Stimulated activated CD4-positive, alpha-beta T cell treated with anti-CD3 and anti-CD28 coated beads, Interleukin-12 subunit alpha, Interleukin-12 subunit beta, amount 100 ng/mL, for 4 hours (primary cell): ENCODE measurements at places on chromosomes 2 and 18.

GRCh38 chr2:231524477-231525247 lies 5.6 kb downstream of the NMUR1 start:
- DNase-seq = no peak

DNA sequence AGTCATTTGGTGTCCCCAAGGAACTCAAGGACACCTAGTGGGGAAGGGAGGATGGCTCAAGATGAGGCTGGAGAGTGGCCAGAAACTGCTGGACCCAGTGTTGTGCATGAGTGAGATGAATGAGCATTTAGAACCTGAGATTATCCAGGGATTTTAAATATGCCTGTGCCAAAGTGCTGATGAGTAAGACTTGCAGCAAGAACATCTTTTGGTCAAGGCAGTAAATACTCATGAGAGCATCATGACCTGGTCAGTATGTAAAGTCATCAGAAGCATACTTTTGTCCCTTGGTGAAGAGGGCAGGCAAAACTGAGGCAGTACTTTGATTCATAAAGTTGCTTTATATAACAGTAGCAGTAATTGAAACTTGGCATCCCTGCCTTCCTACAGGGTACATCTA lies 3.1 kb upstream of the SPP2 start:
- DNase-seq = no peak

- DNase-seq = no peak
Observed at GRCh38 chr2:224711859-224712665, 4.1 kb downstream of the CCDC195 start.

DNA sequence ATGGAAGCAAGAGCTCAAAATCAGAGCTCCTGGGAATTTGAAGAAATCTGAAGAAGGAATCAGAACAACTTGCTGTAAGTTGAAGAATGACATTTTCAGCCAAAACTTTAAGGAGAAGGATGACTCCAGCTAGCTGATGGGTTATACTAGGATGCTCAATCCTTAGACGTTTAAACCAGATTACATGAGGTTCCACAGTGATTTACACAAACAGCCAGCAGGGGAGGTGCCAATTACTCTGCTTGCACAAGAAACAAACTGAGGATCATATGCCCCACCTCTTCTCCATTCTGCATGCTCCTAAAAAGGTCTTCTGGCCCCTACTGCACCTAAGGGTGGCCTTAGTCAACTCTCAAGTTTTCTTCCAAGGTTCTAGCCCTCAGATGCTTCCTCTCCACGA lies 47.9 kb upstream of the PCBP1 start:
- no peak for DNase-seq

DNA sequence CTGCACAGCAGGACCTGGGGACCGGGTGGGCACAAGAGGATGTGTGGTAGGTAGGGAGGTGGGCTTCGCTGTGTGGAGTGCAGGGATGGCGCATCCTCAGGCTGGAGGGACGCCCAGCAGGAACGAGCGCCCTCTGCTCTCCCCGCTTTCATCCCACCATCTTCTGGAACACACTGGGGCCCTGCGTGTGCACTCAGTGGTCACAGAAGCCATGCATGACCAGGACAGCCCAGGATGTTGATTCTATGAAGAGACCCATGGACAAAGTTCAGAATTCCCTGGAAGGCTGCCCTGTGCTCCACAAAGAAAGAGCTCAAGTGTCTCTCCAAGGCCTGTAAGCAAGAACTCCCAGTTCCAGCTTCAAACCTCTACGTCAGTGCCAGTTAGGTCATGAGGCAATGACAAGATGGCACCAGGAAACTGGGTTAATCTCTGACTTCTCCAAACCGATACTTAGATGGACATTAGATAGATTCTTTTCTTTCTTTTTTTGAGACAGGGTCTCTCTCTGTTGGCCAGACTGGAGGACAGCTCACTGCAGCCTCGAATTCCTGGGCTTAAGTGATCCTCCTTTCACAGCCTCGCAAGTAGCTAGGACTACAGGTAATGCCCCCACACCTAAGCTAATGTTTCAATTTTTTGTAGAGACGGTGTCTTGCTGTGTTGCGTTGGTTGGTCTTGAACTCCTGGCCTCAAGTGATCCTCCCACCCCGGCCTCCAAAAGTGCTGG lies 3.4 kb downstream of the SLC66A2 start:
- DNase-seq = no peak

GRCh38 chr2:30355306-30355705 lies 91.7 kb upstream of the LCLAT1 start:
- no peak for DNase-seq

- no peak for DNase-seq
Observed at GRCh38 chr2:138949517-138949916, 169.3 kb upstream of the NXPH2 start.

DNA sequence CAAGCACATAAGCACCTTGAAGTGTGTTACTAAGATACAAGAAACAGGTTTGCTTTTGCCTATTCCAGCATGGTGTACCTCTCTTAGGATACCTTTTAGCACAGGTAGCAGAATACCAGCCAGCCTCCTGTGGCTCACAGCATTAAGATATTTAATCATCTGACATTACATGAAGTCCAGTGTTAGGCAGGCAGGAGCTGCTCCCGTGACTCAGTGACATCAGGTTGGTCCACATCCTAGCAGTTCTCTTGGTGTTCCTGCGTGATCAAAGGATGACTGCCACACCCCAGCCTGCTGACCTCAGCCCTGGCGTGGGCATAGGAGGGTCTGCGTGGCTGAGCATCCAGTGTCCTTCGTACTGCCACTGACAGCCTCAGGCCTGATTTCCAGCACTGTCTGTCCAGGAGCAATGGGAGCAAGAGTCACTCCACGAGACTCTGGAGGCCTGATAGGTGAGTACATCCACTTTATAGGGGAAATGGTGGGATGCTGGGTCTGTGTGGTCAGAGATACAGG lies 3.6 kb upstream of the DTYMK start:
- no peak for DNase-seq

GRCh38 chr18:33051407-33051806 lies 278.6 kb upstream of the KLHL14 start:
- no peak for DNase-seq

GRCh38 chr2:235049719-235050118 lies 97.9 kb downstream of the SH3BP4 start:
- no peak for DNase-seq

DNA sequence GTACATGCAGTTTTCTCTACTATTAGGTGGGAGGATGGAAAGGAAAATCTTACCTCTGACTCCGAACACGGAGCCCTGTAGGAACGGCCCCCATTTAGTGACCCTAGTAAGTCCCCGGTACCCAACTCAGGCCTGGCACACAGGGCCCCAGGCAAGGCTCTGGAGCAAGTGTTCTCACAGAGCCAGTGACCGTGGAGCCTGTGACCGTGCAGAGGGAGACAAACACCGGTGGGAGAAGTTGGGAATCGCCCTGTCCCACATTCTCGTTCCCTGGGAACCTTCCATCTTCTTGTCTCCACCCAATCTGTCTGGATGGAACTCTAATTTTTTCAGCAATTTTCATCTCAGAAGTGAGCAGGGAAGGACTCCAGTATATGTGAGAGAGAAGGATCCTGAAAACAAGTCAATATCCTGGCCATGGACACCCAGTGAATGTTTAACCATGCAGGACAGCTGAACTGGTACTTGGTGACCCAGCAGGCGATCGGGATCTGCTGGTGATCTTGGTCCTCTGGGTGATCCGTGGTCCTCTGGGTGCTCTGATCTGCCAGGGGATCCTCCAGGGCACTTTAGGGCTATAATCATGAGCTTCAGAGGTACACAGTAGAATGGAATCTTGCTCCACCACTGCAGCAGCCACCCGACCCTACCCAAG lies 348.6 kb upstream of the ID2 start:
- DNase-seq = no peak

GRCh38 chr18:6959110-6959509 lies 158.5 kb downstream of the LAMA1 start:
- no peak for DNase-seq

DNA sequence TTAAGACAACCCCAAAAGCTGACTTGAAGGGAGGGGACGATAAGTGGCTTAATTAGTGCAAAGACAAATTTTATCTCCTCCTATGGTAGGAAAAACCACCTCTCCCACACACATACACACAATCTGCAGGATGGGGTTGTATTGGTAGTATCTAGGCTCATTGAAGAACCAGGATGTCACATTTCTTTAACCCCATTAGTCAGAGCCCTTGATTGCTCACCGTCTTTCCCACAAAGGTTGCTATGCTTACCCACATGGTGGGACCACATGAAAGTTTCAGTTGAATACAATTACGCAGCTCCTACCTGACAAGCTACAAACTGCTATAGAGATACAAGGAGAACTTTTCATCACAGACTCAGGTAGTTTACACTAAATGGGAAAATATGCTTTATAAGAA lies 765.0 kb upstream of the CELF4 start:
- no peak for DNase-seq

GRCh38 chr18:79896738-79897137 lies 54.7 kb downstream of the SLC66A2 start:
- DNase-seq = no peak

- no peak for DNase-seq
Observed at GRCh38 chr2:152395103-152395502, 60.1 kb downstream of the FMNL2 start.

DNA sequence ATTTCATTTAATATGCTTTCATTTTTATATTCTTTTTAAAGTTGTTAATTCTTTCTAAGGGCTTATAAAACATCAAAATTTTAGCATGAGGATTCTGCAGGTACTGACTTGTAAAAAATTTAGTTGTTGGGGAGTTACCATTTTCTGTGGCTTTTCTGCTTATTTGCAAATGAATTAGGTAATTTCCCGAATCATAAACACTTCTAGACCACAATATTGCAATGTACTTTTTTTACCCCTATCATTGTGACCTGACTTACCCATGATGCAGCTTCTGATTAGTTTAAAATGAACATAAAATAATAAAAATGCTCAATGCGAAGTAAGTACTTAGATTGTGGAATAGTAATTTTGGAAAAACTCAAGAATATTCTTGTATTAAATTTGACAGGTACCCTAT lies 11.4 kb downstream of the ARL6IP6 start:
- no peak for DNase-seq

DNA sequence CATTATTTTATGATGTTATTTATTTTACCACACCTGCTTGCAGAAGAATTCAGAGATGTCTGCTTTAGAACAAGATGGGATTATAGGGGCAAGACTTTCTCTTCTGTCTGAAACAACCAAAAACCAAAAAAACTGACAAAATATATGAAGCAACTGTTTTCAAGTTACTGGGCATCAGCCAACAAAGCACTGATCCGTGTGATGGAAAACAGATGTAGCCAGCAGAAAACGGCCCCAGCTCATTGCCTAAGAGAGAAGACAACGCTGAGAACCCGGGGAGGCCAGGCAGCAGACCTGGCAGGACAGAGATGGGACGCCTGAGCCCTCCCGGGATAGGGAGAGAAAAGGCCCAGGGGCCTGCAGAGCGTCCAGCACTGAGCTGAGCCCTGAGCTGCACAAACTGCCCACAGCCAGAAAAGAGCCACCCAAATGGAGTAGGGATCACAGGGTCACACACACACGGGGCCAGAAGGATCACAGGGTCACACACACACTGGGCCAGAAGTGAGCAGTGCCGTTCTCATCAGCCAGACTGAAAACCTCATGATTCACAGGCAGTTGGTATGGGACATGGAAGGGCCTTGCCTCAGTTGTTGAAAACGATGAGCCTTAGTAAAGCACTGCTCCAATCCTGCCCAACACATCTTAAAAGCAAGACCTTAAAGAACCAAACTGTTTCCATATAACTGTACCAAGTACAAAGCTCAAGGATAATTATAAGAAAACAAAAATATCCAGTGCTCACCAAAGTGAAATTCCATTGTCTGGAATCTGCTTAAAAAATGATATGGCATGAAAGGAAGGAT lies 12.1 kb downstream of the PXDN start:
- DNase-seq = no peak

- DNase-seq = no peak
Observed at GRCh38 chr18:70332694-70333093, 43.8 kb downstream of the SOCS6 start.

DNA sequence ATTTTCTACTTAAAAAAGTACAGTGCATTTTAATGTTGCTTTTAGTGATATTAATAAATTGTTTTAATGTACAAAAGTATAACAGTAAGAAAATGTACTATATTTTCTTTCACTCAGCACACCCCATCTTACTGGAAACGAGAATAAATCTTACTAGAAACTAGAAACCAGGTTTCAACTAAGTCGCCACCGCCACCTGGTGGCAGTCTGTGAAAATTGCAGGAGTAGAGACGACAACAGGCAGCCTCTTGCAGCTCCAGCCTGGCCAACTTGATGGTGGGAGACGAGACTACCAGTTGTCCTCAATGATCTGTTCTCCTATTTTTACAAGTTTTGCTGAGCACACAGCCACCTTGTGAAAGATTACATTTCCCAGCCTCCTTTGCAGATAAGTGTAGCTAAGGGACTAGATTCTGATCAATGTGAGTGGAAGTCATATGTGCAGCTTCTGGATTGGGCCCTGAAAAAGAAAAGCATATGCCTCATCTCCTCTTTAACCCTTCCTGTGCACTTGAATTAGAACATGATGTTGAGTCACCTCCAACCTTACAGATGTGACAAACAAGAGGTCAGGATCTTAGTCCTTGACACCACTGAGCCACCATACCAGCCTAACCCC lies 8.7 kb downstream of the OTOF start:
- peak; percentile 55 for DNase-seq

GRCh38 chr2:121099329-121100290 lies 185.4 kb downstream of the TFCP2L1 start:
- no peak for DNase-seq

GRCh38 chr2:141515931-141516330 lies 614.9 kb downstream of the LRP1B start:
- DNase-seq = no peak

GRCh38 chr2:28359222-28360057 lies 33.2 kb upstream of the FOSL2 start:
- DNase-seq = peak; percentile 55

DNA sequence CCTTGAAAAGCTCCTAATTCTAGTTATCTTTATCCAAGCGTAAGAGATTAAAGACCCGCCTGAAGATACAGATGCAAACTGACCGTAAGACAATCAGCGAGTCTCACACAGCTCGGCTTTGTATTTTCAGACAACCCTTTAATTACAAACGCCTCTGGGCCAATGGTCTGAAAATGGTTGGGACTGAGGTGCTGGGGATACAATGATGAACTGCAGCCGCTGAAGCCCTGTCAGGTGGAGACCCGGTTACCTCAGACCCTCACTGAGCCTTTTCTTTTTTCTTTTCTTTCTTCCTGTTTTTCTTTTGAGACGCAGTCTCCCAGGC lies 715 bp upstream of the CFAP36 start:
- no peak for DNase-seq

DNA sequence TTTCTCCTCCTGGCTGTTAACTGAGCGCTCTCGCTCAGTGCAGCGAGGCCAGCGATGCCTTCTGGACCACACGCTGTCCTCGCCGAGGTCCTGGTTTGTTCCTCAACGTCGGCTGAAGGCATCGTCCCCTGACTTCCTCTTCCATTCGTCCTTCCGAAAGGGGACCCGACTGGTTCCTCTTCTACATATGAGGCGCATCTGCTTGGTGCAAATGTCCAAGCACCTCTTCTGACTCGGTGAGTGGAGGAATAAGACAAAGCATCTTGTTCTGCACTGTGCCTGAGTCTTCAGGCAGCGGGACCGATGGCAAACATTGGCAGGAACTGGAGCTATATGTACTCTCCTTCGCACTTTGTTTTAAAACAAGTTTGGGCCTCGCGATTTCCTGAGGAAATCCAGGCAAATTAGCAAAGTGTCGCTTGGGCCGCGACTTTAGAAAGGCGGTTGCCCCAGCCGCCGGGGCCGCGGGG lies 621 bp upstream of the KCNS3 start:
- no peak for DNase-seq

GRCh38 chr2:158458617-158458920 lies 1.8 kb downstream of the PKP4 start:
- DNase-seq = no peak
